ENCODE measurements at places on chromosomes 12 and 14.
A peak's percentile ranks its signal among the peaks of the same experiment; 100 is the strongest.

- no peak for DNase-seq
Measured at GRCh38 chr14:97777622-97778355, 980.6 kb downstream of the VRK1 start.

- peak; percentile 80 for DNase-seq
Measured at GRCh38 chr14:80954687-80955299, 628 bp upstream of the TSHR start.

- no peak for DNase-seq
Measured at GRCh38 chr12:75491169-75491568, 10.6 kb downstream of the GLIPR1 start.

GRCh38 chr12:10242539-10242938, 29.9 kb downstream of the GABARAPL1 start:
- DNase-seq, result no peak

DNA sequence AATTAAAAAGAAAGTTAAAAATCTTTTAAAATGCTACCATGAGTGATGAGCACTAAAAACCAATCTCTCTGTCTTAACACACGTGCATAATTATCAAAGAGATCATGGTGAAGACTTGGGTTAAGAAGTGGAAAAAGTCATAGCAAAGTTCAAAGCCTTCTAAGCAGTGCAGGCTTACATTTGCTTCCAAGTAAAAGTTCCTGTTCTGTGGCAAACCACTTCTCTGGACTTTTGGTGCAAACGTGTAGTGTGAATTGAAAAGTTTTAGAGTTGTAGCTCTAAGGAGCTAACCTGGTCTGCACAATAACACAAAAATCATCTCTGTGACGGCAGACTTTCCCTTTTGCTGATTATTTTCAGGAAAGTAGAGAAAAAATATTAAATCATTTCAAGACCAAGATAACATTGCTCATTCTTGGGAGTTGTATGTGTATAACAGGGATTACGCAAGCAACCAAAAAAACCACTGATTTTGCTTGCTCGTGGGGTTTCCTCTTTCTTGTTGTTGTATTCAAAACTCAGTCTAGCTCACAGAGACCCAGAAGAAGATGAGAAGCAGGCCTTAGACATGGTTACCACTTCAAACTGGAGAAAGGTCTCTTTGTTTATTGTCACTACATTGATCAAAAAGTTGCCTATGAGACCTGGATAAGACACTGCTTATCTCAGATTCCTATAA, 2.3 kb upstream of the GLIPR1 start:
- no peak for DNase-seq

- no peak for DNase-seq
Measured at GRCh38 chr14:59509101-59509500, 24.8 kb downstream of the JKAMP start.

DNA sequence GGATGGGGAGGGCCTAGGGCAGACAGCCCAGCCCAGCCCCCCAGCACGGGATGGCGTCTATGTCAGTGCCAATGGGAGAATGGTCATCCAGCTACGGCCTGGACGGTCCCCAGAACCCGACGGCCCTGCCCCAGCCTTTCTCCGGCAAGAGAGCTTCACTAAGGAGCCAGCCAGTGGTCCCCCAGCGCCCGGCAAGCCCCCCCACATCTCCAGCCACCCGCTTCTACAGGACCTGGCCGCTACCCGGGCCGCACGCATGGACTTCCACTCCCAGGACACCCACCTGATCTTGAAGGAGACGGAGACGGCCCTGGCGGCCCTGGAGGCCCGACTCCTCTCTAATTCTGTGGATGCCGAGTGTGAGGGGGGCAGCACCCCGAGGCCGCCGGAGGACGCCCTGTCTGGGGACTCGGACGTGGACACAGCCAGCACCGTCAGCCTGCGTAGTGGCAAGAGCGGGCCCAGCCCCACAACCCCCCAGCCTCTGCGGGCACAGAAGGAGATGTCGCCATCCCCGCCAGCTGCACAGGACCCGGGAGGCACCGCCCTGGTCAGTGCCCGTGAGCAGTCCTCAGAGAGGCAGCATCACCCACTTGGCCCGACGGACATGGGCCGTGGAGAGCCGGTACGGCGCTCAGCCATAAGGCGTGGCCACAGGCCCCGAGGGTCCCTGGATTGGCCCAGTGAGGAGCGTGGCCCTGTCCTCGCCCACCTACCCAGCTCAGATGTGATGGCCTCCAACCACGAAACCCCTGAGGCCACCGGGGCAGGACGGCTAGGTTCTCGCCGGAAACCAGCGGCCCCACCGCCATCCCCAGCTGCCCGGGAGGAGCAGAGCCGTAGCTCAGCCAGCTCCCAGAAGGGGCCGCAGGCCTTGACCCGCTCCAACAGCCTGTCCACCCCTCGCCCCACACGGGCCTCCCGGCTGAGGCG, 21.9 kb downstream of the CEP170B start:
- DNase-seq, result no peak

GRCh38 chr14:101202627-101203404, 299.3 kb upstream of the RTL1 start:
- DNase-seq, result no peak

DNA sequence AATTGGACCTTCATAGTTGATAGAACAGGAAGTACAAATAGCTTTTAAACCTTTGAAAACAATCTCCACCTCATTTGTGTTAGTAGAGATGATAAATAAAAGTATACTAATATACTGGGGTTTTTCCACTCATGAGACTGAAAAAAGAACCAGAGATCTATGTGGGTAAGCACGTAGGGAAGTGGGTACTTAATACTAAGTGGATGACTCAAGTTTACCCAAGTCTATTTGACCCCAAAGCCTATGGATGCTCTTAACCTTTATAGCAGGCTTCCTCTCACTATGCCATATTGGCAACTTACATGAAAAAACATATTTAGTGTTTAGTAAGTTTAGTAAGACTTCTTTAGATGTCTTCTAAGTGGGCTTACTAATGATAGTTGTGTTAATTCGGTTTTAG, 49.2 kb upstream of the CHPT1 start:
- no peak for DNase-seq

DNA sequence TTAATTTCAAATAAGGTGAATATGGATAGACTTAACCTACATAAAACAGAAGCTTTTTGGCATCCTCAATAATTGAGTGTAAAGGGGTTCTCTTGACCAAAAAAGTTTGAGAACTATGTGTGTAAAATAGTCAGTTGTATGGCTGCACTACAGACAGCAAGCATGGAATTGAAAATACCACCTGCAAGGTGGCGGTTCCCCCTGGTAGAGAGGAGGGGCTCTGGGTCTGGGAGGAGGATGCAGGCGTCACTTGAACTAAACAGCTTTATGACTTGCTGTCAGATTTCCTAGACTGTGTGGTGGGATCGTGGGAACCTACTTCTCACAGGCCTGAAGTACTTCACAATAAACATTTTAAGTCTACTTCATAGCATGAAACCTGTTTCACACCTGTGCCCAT, 6.3 kb downstream of the EVL start:
- no peak for DNase-seq

- no peak for DNase-seq
Measured at GRCh38 chr14:64704743-64705380, 638 bp downstream of the PLEKHG3 start.

DNA sequence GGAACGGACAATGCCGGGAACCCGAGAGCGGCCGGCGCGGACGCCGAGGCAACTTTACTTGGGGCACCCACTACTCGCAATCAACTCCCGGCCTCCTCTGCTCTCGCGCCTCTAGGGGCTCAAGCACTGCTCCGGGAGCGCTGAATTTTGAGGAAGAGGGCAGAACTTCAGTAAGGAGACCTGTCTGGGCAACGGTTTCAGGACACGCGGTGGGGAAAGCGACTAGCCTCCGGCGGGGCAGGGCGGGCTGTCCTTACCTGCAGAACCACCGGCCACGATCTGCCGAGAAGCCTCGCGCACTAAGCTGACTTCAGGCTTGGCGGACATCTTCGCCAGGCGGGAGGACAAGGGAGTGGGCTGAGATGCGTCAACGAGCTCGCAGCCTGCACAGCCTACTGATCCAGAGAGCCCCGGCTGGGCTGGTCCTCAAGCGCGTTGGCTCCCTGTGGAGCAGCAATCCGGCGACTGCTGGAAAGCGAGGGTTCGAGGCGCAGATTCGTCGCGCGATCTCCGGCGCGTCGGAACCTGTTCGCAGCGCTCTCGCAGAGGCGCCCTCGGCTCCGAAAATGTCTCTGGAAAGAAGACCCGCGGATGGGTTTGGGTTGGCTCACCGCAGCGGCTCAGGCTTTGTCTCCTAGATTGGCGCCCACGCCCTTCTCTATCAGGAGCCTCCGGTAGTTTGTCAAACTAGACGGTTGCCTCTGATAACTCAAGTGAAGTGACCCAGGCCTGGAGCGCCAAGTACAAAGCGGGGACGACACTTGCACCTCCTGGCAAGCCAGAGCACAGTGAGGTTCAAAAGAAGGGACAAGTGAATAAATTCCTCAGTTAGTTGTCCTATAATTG, at the start of gene SLC25A21:
TSS of gene SLC25A21 (minus strand) at position 583 of the 846 bp plus-strand sequence.
- DNase-seq, result peak; percentile 54

DNA sequence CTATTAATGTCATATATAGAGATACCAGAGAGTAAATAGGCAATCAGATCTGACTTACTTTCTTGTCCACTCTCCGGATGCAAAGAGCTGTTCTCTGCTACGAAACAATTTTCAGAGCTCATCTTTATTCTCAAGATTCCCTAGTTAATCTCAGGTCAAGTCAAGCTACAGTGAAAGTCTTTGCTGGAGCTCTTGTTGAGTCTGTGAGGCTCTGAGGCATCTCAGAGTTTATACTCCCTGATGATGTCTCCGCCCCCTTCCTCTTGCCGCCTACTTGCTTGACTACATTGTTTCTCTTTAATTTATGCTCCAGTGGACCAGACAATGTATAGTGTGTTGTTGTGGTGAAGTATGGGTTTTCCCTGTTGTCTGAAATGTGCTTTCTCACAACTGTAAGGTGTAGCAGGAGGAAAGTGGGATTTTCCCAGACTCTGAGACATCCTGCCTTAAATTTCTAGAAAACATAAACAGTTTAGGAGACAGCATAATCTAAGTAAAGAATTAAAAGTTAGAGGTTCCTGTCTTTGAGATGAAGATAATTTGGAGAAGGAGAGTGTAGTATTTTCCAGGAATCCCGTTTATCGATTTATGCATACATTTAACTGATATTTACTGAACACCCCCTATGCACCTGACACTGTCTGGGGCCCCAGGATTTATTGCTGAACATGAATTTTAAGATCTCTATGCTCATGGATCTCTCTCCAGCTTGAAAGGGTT, at the start of gene CD69:
TSS of gene CD69 (minus strand) at position 203 of the 720 bp plus-strand sequence. CDS start at position 122, 81 bp downstream.
- DNase-seq, result no peak

- no peak for DNase-seq
Measured at GRCh38 chr12:123958876-123959275, 13.8 kb downstream of the CCDC92 start.

GRCh38 chr14:27090716-27091115, 492.9 kb upstream of the NOVA1 start:
- no peak for DNase-seq

Measured in amniotic stem cell (primary cell).